HT1080 (cell line): ENCODE measurements at places on chromosomes 3 and 15. TPM values are rescaled to one million over a fixed set of nuclear protein-coding genes. Genes with fewer than 3 reads are reported as not detected.

IGSF10 gene
- under 0.01 and 0.02 TPM in 2 replicates for total RNA-seq

GRCh38 chr3:25404569-25404968 lies 23.5 kb upstream of the RARB start:
- DNase-seq, result no peak

DNA sequence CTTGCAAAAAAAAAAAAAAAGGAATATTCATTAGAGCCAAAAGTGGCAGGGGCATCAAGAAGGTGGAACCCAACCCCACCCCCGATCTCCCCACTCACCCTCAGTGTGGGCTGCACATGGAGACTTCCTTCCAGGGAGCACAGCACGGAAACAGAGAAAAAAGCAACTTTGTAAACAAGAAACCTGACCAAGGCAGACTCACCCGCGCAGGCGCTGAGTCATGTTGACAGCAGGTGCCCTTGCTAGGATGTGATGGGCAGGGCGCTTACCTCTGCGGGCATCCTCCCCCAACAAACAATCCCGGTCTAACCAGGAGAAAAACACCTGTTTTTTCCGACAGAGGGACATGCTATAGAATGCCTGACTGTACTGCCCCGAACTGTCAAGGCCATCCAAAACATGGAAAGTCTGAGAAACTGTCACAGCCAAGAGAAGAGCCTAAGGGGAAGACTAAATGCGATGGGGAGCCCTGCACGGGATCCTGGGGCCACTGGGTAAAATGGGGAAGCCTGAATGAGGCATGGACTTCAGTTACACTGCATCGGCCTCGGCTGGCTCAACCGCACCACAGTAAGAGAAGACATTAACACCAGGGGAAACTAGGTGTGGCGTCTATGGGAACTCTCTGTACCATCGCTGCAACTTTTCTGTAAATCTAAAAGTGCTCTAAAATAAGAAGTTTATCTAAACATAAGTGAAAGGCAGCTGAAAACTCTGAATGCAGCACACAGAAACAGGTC lies 66.7 kb upstream of the GATA2 start:
- peak; percentile 41 for DNase-seq

C3orf62 gene
- 1.7 and 2.3 TPM in 2 replicates for total RNA-seq

ITPR1 gene
- total RNA-seq, result 16.7 and 19.3 TPM in 2 replicates

DNA sequence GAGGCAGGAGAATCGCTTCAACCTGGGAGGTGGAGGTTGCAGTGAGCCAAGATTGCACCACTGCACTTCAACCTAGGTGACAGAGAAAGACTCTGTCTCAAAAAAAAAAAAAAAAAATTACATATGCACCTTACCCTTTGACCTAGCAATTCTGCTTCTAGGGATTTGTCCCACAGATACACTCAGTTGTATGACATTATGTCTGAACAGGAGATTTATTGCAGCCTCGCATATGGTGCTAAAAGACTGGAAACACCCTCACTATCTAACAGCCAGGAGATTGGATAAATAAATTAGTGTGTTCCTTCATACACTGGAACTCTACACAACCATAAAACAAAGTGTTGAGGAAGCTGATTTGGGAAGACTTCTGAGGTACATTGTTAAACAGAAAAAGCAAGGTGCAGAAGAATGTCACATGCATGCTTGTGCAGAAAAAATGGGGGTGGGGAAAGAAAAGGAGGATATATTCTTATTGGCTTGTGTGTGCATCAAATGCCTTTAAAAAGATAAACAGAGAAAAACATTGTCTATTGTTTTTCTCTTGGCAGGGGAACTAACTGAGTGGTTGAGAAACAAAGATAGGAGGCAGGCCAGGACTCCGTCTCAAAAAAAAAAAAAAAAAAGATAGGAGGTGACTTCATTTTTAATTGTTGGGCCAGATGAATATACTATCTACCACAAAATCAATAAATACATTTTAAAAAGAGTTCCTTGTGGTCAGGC lies 30.9 kb downstream of the PPCDC start:
- no peak for DNase-seq

RLBP1 gene
- total RNA-seq, result not detected in 2 replicates

GRCh38 chr3:82031596-82031995 lies 270.2 kb upstream of the GBE1 start:
- no peak for DNase-seq

DNA sequence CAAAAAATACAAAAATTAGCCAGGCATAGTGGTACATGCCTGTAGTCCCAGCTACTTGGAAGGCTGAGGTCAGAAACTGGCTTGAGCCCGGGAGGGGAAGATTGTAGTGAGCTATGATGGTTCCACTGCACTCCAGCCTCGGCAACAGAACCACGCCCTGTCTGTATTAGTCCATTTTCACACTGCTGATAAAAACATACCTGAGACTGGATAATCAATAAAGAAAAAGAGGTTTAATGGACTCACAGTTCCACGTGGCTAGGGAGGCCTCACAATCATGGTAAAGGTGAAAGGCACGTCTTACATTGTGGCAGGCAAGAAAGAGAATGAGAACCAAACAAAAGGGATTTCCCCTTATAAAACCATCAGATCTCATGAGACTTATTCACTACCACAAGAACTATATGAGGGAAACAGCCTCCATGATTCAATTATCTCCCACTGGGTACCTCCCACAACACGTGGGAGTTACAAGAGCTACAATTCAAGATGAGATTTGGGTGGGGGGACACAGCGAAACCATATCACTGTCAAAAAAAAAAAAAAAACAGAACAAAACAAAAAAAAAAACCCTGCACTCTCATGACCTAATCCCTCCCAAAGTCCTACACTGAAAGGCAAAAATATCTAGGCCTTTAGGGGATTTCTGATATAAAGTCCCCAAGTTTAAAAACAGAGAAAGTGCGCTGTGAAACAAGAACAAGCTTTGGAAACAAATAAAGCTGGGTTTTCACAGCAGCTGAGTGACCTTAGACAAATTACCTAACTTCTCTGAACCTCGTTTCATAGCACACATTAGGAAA lies 224.7 kb downstream of the IGSF11 start:
- DNase-seq, result no peak

FAM81A gene
- 4.1 and 5.0 TPM in 2 replicates for total RNA-seq

DNA sequence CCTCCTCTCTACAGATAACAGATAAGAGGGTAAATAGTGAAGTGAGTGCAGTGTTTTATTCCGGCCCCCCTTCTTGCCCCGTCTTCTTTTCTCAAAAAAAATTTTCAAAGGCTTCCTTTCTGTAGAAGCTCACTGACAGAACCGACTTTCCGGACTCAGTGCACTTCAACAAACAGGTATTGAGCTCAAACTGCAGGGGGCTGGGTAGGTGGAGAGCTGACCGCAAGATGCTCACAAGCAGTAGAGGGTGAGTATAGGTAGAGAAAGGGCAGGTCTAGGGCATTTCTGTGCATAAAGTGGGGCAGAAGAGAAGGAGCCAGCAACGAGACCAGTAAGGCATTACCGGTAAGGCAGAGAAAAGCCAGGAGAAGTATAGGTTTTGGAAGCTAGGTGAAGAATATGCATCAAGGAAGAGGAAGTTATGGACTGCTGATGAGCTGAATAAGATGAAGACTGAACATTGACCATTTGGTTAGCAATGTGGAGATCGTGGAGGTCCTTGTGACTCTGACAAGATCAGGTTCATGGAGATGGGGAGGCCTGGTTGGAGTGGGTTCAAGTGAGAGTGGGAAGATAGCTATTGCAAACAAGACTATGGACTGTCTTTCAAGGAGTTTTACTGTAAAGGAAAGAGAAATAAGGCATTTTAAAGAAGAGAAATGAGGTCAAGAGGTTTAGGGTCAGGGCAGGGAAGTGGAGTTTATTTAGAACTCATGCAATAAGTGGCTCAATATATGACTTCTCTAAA lies 97.4 kb downstream of the ST6GAL1 start:
- DNase-seq, result no peak

DNA sequence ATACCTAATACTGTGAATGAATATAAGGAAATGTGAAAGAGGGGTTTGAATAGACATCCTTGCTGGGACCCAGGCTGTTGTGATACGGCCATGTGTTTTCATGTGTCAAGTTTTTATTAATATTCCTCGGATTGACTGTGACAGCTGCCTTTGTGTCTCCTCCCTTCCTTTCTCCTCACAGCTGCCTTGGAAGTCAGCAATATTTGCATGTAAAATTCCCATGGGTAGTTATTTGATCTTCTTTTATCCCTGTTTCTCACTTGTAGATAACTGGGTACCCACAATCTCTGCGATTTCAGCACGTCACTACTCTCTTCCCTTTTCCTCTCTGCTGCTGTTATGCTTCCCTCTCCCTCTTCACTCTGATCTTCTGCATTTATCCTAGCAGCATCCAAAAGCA lies 9.4 kb downstream of the GPR156 start:
- DNase-seq, result no peak

GRCh38 chr3:39086144-39086543 lies 21.3 kb downstream of the GORASP1 start:
- no peak for DNase-seq

GRCh38 chr3:176341963-176342362 lies 855.3 kb downstream of the TBL1XR1 start:
- DNase-seq, result no peak

GRCh38 chr3:43180027-43180426 lies 74.1 kb upstream of the POMGNT2 start:
- DNase-seq, result peak; percentile 95

CTXN2 gene
- total RNA-seq, result not detected in 2 replicates

DNA sequence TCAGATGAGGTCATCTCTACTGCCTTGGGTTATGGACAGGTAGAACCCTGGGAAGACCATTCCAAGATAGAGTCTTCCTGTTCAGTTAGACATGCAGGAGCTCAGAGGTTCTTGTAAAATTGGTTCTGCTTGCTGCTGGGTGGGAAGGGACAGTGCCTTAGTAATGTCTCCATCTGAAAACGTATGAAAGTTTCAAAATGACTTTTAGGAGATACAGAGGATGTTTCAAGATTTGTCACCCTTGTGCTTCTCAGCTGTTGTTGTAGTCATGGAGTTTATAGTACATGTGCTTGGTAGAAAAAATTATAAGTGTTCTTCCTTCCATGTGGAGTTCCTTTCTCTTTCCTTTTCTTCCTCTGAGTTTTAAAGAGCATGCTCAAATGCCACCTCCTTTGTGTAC lies 885.2 kb upstream of the CFAP20DC start:
- DNase-seq, result no peak

TUSC2 gene
- 40.6 and 53.3 TPM in 2 replicates for total RNA-seq

SPRED1 gene
- total RNA-seq, result 26.3 and 27.4 TPM in 2 replicates

GRCh38 chr3:32483772-32484171 lies 18.9 kb downstream of the CMTM6 start:
- DNase-seq, result no peak

GRCh38 chr3:12328132-12328836 lies 39.4 kb downstream of the PPARG start:
- DNase-seq, result no peak

DNA sequence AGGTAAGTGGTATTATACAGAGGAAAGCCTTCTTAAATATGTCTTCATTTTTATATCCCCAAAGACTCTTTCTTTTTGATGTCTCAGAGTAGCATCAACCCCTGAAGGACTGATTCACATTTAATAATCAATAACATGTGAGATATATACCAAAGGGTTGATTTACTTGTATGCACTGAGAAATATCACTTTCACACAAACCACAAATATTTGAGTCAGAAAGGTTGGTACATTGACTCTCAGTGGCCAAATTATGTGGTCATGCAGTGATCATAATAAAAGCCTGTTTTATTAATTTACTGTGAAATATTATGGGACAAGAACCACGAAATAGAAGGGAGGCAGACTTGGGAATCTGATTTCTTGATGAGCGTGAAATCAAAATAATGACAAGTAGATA lies 329.0 kb downstream of the GBE1 start:
- no peak for DNase-seq

CTSH gene
- total RNA-seq, result 10.6 and 16.2 TPM in 2 replicates

DNA sequence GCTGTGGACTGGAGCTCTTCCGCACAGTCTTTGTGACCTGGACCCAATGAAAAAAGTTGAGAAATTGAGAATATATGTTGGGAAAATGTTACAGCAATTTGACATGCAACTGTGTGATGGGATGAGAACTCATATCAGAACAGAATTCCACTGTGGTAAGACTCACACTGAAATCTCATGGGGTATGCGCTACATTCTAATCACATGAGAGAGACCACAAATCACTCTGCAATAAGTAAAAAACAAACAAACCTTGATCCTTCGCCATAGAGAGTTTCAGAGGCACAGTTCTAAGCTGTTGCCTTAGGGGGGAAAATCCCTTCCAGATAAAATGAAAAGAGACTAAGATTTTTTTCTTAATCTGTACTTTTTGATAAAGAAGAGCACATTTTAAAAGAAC lies 37.3 kb downstream of the LMCD1 start:
- no peak for DNase-seq

SLC6A1 gene
- total RNA-seq, result not detected in 2 replicates

DNA sequence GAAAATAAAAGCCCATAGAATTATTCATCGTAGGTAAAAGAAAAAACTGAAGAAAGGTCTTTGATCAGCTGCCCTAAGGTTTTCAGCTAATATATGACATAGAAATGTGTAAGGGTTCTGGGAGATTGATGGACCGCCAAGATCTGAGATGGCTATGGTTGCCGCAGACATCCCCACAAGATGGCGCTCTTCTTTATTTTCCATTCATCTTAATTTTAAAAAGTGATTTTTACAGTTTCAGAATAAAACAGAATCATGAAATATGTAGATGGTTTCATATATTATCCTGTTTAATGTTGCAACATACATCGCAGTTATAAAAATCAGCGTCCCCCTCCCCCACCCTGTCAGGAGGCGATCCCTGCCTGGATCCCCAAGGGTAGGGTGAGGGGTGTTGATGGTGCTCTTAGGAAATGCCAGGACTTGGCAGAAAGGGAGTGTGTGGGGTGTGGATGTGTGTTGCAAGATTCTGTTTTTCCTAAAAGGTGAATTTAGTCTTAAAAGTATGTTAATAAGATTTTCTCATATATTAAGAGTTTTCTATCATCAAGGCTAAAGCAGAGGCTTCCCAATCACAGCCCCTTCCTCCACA lies 68.8 kb downstream of the ANXA2 start:
- no peak for DNase-seq

DNA sequence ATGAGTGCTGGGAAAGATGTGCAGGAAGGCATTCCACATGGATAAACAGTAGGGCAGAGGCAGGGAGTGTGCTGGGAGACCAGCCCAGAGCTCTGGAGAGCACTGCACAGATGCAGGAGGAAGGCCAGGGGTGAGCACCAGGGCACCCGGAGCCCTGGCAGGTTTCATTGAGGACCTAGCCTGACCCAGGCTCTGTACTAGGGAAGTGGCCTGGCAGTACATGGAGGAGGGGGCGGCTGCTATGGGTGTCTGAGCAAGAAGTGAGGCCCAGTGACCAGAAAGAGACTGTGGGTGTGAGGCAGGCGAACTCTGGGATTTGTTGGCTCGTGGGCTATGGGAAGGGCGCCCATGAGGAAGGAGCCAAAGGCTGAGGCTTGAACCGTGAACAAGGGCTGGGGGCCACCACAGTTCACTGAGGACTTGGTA lies 139.1 kb downstream of the DNAJB8 start:
- DNase-seq, result no peak

- no peak for DNase-seq
Observed at GRCh38 chr15:34754674-34755418, at the start of gene GJD2. Gene GJD2 (minus strand): TSS chr15:34754998. CDS start chr15:34754488, 510 bp downstream.
